Activated naive CD8-positive, alpha-beta T cell treated with anti-CD3 and anti-CD28 coated beads, Interleukin-2, amount 10 ng/mL, durations not matched to agents 7 days and 5 days (primary cell): ENCODE measurements at places on chromosomes 2 and 18. TPM values are rescaled to one million over a fixed set of nuclear protein-coding genes. Genes with fewer than 3 reads are reported as not detected.

NTSR2 gene
- not detected for total RNA-seq

CTLA4 gene
- 7.6 TPM for total RNA-seq

MPP4 gene
- total RNA-seq: not detected

OSGEPL1 gene
- 14.3 TPM for total RNA-seq

B3GNT7 gene
- total RNA-seq: 0.42 TPM

POMC gene
- 6.4 TPM for total RNA-seq

CDH7 gene
- total RNA-seq: not detected

KRTCAP3 gene
- total RNA-seq: 13.9 TPM

UNC80 gene
- not detected for total RNA-seq

MYO7B gene
- 4.7 TPM for total RNA-seq

PLEKHH2 gene
- total RNA-seq: 1.9 TPM

FEV gene
- total RNA-seq: not detected

FHOD3 gene
- not detected for total RNA-seq

SERPINB13 gene
- total RNA-seq: not detected

CPO gene
- not detected for total RNA-seq
